ENCODE measurements at places on chromosomes 16 and 17.

- no peak for DNase-seq
Observed at GRCh38 chr17:82172486-82173160, 40.0 kb downstream of the CCDC57 start.

DNA sequence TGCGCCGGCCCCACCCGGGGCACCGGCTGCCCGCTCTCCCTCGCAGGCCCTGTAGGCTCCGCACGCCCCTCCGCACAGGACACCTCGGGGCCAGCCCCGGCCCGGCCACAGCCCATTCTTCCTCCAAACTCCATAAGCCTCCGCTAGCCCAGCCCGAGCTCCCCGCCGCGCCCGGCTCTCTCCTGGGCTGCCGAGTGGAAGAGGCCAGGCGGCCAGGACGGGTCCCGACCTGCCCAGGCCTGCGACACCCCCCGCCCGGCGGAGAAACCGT is 397 bp downstream of the NCOR1 start:
- DNase-seq, result peak; percentile 80

- DNase-seq, result no peak
Observed at GRCh38 chr17:59800530-59800942, 92.2 kb downstream of the TUBD1 start.

DNA sequence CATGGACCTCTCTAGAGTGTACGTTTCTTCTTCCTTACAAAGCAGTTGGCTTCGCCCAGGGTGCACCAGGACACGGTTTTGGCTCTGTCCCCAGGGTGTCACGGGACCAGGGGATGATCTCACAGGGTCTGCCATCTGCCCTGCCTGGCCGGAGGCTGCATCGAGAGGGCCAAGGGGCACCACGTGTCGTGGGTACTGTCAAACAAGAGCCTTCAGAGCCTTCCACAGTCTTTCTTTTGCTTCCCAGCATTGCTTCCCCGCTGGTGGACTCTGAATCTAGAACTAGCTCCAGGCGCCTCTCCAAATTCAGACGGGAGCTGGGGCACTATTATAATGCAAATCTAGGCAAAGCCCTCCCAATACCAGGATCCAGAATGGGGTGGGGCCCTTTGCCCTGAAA is 47.9 kb downstream of the MAPT start:
- peak; percentile 80 for DNase-seq

DNA sequence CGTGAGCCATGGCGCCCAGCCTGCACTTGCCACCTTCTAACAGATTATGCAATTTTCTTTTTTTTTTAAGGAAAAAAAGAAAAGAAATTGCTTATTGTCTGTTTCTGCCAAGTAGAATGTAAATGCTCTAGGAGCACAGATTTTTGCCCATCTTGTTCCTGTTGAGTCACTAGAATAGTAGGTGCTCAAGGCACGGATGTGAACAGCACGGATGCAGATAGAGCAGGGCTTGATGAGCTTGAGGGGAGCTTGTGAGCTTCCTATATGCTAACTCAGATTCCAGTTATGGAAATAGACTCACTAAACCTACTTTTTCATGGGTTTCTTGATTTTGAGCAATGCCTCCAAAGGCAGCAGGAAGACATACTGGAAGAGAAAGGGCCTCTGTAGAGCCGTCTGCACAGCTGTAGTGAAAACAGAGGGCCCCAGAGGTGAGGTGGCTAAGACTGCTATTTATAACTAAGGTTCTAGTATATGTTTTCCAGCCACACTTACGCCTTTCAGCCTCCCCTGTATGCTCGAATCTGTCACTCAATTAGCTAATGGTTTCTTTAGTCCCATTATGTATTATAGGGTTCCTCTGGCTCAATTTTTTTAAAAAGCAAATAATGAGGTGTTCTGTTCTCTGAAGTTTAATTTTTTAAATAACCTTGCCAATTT is 72.8 kb downstream of the WWP2 start:
- DNase-seq, result no peak

GRCh38 chr17:81395600-81396277 is 482 bp downstream of the BAHCC1 start:
- DNase-seq, result no peak

GRCh38 chr17:1414001-1414574 is 14.1 kb upstream of the YWHAE start:
- no peak for DNase-seq

DNA sequence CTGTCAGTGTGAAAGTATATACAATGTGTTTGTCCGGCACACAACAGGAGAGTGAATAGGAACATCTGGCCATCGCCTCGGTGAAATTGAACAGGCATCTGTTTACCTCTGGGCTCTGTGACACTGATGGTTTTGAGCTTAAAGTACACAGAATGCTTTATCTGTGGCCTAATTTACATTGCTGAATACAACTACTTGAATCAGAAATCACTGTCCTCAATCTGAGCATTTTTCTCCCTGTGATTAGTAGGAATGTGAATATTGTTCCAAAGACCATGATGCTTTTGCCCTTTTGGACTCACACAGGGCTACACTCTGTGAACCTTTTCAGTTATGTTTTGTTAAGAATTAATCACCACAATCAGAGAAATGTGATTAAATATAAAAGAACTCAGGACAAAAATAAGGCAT is 323.0 kb upstream of the TBX2 start:
- DNase-seq, result no peak

DNA sequence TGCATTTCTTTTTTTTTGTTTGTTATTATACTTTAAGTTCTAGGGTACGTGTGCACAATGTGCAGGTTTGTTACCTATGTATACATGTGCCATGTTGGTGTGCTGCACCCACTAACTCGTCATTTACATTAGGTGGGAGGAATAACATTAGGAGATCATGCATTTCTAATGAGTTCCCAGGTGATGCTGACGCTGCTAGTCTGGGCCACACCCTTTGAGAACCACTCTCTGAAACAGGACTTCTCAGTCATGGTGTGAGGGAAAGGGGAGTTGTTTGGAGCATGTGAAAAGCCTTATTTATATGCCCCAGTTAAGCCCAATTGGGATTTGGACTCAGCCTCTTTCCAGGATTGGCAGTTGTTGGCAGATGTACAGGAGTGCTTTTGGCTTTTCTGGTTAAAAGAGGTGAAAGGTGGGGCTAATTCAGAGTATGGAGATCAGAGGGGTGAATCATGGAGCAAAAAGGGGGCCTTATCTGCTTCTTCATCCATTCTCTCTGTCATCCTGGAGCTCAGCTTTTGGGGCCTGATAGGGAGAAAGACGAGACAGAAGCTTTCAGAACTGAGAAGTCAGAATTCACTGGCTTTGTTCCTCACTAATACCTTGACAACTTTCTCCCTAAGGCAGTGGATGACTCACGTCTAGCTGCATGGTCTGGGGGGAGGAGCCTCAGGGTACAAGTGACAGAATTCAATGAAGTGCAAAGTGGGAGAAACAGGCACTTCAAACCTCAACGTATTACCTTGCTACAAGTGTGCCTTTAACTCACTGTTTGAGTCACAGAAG is 180.0 kb upstream of the CACNG3 start:
- DNase-seq, result no peak

DNA sequence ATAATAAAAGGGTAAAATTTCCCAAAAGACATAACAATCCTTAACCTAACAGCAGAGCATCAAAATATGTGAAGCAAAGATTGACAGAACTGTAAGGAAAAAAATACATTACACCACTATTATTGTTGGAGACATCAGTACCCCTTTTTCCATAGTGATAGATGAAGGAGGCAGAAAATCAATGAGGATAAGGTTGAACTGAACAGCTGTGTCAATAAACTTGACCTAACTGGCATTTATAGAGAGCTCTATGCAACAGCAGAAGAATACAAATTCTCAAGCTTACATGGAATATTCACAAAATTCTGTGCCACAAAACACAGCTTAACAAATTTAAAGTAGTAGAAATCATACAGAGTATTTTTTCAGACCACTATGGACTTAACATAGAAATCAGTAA is 195.0 kb upstream of the ELAC2 start:
- no peak for DNase-seq

Data from coronary artery (tissue), 2 donors.